ENCODE measurements at places on chromosomes 1 and 21. TPM values are rescaled to one million over a fixed set of nuclear protein-coding genes. Genes with fewer than 3 reads are reported as not detected.

CD53 gene
- not detected for total RNA-seq

HENMT1 gene
- total RNA-seq = 5.8 TPM

A3GALT2 gene
- not detected for total RNA-seq

TRAPPC3 gene
- 89.2 TPM for total RNA-seq

CFAP141 gene
- not detected for total RNA-seq
